Diencephalon (tissue), 1 donor: ENCODE measurements at places on chromosomes 11 and 22. TPM values are rescaled to one million over a fixed set of nuclear protein-coding genes. Genes with fewer than 3 reads are reported as not detected.

RIBC2 gene
- 2.5 TPM for total RNA-seq

C11orf42 gene
- not detected for total RNA-seq

MUC2 gene
- not detected for total RNA-seq

CADM1 gene
- total RNA-seq: 366 TPM

CRYBB3 gene
- total RNA-seq: not detected
